Stimulated activated CD4-positive, alpha-beta T cell treated with anti-CD3 and anti-CD28 coated beads, Interleukin-1b, Interleukin-23, amount 100 ng/mL, for 1 hour (primary cell): ENCODE measurements at places on chromosomes 5 and 9.

DNA sequence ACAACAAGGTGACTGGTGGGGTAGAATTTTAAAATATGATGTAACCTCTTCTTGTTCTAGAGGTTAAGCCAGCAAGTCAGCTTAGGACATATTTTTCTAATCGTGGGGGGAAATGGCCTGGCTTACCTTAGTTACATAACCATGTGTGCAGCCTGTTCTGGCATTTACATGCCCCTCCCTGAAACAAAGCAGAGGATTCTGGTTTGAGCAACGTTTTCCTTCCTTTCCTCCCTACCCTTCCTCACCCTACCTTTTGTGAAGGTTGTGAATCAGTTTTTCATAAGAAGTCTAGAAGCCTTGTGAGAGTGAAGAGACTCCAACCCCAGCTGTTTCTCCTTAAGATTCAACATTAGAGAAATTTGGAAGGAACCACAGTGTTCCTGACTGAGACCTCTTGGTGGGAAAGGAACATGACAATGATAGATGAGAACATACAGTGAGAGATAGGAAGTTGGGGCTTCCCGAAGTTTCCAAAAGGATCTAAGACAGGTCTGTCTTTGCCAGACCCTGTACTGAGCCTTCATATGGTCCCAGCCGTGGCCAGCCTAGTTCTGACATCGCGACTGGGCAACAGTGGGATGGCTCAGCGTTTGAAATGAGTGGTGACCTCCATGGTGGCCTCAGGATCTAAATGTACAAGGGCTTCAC lies 365.2 kb downstream of the SPATA31D1 start:
- DNase-seq, result no peak

GRCh38 chr5:2239201-2239910 lies 356.6 kb upstream of the IRX4 start:
- no peak for DNase-seq

GRCh38 chr9:5089737-5090136 lies 95.7 kb downstream of the INSL6 start:
- DNase-seq, result no peak

DNA sequence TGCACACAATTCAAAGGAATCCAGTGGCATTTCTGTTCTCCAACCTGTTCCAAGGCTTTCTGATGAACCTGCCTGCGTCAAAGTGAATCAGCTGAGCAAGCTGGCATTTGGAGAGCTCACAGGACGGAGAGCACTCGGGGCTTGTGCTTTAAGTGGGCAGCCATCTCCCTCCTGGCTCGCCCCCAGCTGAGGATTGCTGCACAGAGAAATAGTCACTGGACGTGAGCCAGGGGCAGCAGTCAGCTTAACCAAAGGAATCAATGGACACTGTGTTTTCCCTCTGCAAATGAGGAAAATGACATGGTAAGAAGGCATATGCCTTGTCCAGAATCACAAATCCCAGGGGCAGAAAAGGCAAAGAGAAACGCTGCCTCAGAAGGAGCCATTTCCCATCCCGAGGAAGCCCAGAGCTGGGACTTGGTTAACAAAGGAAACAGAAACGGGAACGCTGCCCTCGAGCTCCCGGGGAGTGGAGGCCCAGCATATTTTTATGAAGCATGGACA lies 299.4 kb downstream of the ZSWIM6 start:
- no peak for DNase-seq

DNA sequence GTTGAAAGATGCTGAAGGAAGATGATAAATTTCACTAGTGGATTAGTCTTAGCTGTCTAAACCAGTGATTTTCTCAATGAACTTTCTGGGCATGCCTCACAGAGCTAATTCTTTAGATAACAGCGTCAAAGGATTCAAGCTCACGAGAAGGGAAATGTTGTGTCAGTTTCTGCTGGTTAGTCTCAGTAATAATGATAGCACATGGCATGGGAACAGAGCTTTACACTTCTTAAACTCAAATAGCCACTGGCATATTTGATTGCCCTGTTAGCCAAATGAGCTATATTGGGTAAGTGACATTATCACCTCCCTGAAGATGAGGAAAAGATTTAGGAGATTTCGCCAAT lies 139.3 kb upstream of the NR3C1 start:
- no peak for DNase-seq

DNA sequence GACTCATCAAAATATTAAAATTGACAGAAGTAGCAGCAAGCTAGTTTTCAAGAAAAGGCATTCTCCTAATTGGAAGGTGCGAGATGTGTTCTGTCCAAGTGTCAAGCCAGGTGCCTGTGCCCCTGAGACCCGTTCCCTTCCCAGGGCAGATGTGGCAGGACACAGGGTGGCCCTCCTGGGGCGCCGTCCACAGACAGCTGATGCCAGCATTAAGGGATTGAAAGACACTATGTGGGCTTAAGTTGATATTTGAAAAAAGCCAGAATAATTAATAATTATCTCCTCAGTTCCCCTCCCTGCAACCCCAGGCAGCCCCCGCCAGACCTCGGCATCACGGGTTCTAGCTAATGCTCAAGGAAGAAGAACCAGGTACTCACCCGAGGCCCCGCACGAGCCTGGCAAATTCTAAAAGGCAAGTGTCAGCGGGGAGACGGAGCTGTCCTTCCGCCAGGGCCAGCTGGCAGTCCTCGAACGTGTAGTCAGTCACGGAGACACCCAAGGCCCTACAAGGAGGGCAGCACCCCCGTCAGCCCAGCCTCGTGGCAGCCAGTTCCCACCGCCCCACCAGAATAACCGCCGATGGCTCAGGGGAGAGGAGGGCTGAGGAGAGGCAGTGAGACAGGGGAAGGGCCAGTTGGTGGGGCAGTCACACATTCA lies 29.1 kb upstream of the SLC6A3 start:
- DNase-seq, result no peak

DNA sequence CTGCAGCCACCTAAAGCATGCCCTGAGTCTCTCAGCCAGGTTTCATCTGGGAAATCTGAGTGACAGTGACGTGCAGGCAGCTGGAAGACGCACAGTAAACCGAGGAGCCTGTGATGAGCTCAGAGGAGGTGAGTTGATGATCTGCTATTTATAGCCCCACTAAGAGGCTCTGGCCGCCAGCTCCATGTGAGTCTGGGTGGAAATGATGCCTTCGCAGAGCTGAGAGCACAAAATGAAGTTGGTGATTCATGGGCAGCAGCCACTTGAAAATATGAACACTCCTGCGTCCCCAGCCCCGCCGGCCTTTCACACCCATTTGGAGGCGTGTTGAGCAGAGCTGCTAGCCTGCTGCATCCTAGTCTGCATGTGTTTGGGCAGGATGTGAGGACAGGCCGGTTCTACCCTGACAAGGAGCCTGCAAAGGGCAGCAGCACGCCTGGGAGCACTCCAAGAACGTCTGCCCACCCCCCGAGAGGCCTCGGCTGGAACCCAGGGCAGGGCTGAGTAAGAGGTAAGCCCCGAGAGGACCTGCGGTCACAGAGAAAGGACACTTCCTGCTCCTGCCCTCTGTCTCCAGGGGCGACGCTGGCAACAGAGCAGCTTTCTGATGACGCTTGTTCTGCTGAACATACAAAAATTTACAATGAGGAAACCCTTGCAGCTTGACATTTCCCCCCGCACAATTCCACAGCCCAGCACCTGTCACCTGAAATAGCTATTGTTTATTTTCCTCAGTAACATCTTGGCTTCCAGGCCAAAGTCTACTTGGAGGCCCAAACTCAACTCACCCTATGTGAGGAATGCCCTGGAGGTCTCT lies 25.1 kb upstream of the CDKN2AIPNL start:
- no peak for DNase-seq

DNA sequence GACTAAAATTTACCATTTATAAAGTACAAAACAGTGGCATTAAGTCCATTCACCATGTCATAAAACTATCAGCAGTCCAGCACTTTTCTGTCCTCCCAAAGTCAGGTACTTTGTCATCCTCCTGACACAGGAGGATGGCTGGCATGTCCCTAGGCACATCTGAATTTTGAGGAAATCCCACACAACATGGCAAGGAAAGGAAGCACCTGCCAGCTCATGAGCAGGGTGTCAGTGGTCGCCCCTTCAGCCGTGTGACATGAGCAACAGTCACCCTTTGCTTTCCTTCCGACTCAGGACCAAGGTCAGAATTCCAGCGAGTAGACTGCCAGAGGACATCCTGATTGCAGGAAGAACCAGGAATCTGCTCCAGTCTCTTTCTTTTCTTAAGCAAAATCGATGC lies 77.1 kb downstream of the PPARGC1B start:
- no peak for DNase-seq
